ENCODE measurements at places on chromosomes 3 and 15.

- DNase-seq, result peak; percentile 43
These were observed 641 bp downstream of the OPA1 start for GRCh38 chr3:193593668-193594030.

GRCh38 chr3:188929137-188929536, 242.6 kb upstream of the TPRG1 start:
- DNase-seq, result peak; percentile 64

DNA sequence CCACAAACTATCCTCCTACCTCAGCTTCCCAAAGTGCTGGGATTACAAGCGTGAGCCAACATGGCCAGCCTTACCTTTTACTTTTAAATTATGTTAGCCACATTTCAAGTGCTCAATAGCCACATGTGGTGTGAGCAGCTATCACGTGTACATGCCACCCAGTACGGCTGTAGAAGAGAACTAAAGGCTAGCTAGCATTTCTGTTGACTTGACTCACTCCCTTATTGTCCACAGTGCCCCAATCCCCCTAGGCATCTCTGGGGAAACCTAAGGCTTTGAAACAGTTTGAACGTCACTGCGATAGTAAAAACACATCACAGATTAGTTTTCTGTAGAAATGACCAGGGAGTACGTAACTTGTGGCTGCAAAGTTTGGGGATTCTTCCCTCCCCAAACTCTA, 12.0 kb downstream of the C15orf40 start:
- DNase-seq, result no peak

GRCh38 chr3:113546414-113546893, 14.1 kb downstream of the SIDT1 start:
- no peak for DNase-seq

DNA sequence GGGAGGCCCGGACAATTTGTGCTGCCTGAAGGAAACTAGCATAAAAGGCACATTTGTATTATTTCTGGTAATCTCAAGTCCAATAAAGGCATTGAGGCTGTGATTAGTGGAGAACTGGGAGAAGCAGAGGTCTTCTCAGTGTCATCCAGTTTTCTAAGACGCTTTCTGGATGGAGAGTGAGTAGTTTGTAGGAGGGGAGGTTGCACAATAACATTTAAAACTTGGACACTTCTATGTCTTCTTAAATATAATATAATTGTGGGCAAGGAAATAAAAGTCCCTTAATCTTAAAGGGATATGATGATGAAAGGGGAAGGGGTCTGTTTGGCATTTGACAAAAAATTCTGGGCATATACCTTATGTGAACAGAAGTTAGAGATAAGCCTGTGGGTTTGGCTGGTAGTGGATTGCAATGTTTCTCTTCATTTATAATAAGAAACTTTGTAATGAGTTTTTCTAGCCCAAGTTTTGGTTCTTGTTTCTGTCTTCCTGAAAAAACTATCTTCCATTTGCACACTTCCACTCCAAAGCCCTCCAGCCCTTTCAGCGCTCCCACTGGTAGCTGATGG, 291.6 kb upstream of the TGFBR2 start:
- DNase-seq, result no peak

DNA sequence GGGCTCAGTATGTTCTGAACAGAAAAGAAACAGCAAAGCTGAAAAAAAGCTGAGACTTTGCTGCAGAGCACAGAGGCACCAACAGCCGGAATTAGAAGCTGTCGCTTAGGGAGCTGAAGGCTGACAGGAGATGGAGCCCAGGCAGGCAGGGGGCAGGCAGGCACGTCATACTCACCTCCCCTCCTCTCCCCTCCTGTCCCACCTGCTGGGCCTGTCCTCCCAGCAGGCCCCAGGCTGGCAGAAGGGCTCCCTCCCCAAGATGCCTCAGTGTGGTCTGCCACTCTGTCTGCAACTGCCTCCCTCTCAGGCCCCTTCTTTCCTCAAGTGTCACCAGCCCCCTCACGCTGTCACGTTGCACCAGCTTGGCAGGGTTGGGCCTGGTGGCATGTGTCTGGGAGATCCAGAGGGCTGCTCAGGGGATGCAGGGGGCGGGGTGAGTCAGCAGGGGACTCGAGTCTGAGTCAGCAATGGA, 3.2 kb upstream of the ANKRD63 start:
- DNase-seq, result peak; percentile 76

GRCh38 chr15:98547275-98547674, 101.1 kb upstream of the IGF1R start:
- DNase-seq, result no peak

GRCh38 chr3:117786349-117786748, 1076.8 kb downstream of the TUSC7 start:
- DNase-seq, result no peak

- DNase-seq, result no peak
These were observed 83.4 kb upstream of the NANOGP8 start for GRCh38 chr15:35168464-35168863.

DNA sequence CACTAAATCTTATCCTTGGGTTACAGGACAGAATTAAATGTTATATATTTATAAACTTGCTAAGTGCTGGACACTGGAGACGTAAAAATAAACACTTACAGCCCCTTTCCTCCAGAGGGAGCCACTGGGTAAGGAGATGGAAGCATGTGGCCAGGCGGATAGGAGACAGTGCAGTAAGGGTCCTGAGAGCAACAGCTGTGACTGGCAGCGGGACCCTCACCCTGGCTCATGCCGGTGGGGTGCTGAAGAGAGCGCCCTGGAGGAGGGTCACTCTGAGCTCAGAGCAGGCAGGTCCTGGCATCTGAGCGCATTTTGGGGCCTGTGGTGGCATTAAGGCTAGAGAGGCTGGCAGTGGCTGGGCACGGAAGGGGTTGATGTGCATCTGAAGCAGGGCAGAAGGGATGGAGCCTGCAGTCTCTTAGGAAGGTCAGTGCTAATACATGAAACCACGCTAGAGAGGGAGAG, 16.0 kb downstream of the SEC61A1 start:
- peak; percentile 59 for DNase-seq

DNA sequence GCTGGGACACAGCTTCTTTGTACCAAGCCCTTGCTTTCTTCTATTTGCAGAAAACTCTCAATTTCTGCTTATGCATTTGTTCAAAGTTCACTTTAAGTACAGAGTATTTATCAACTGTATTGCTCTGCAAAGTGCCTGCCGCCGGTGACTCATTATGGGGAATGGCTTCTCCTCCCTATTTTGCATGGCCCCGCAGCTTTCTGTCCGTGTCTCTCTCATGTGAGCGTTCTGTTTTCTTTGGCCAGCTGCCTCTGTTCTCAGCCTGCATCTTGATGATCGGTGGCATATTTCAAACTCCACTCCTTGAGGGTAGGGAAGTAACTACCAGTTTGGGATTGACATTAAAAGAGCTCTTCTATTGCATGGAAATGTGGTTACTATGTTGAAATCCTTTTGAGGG, 28.6 kb upstream of the ST8SIA2 start:
- DNase-seq, result no peak

GRCh38 chr3:11556851-11557644, 86.7 kb downstream of the VGLL4 start:
- no peak for DNase-seq

GRCh38 chr15:50828610-50829206, 63.2 kb upstream of the SPPL2A start:
- no peak for DNase-seq

- DNase-seq, result no peak
These were observed 597.3 kb downstream of the ZIC1 start for GRCh38 chr3:148006508-148006907.

DNA sequence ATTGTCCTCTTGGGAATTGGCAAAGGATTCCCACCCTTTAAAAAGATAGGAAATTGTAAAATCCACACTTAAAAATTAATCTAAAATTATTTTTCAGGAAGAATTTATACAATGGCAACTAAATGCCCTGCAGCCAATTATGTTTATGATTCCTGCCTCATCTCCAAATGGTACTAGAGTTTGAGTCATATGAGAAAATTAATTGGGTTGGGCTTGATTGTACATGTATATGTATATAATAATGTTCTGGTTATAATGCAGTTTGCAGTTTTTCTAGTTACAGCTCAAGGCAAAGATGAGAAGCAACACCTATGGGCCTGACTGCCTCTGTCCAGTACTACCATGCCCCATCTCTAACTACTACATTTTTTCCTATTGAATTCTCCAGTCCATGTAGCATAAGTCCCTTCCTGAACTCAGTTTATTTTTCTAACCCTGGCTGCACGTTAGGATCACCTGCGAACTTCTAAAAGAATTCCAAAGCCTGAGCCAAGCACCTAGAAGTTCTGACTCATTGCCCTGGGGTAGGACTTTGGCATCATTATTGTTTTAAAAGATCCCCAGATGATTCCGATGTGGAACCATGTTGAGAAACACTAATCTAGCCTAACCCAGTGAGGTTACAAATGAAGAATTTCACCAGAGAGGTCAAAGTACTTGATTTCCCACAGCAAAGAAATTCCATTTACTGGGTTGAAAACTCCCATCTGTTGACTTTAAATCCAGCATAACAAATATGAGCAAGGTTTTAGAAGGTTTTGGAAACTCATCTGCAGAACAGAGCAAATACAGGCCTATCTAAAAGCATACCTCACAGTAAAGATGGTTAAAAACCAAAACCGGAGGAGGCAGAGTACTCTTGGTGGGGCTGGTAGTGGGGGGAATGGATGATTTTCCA, 19.4 kb downstream of the TGFBR2 start:
- DNase-seq, result no peak

- no peak for DNase-seq
These were observed 5.1 kb upstream of the CCR1 start for GRCh38 chr3:46213201-46213600.

- no peak for DNase-seq
These were observed 429.8 kb upstream of the TPM1 start for GRCh38 chr15:62612771-62613170.

DNA sequence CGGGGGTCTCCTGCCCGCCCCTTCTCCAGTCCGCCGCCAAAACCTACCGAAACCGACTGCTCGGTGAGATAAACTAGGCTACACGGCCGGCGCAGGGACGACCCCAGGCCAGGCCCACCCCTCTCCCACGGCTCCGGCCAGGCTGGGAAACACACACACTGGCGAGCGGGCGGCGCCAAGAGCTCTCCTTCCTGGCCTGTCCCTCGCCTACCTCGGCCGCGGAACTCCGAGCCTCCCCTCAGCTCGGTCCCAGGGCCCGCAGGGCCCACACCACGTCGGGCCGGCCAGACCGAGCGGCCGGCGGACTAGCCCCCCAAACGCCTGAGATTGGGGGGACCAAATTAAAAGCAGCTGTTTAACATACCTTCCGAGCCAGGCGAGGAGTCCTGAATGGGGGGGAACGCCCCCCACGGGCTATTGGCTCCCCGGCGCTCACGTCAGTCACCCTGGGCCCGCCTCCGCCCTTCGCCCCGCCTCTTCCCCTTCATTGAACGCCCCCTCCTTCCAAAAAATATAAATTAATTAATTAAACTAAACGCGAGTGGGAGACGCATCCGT, 4.0 kb upstream of the SIN3A start:
- peak; percentile 77 for DNase-seq

- DNase-seq, result no peak
These were observed 498.4 kb upstream of the ALCAM start for GRCh38 chr3:104868291-104868690.

- no peak for DNase-seq
These were observed 62.4 kb downstream of the CD200 start for GRCh38 chr3:112395181-112395895.

- DNase-seq, result no peak
These were observed 310.2 kb upstream of the PPP2R3A start for GRCh38 chr3:135655328-135655727.

DNA sequence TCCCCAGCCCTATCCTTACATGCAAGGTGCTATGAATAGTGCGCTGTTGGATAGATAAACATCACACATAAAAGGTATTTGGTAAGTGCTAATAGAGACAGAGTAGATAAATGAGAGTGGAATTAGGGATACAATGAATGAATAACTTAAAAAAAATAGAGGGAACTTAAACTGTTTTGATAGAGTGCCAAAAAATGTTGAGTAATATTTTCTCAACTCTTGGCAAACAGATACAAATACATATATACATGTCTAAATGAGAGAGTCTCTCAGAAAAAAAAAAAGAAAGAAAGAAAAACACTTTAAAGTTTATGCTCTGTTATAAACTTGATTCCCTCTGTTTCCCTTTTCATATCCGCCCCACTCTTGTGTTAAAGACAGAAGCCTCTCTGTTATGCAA, 667.4 kb downstream of the ROBO2 start:
- no peak for DNase-seq

GRCh38 chr15:29044503-29044901, 158.7 kb downstream of the APBA2 start:
- no peak for DNase-seq

- DNase-seq, result no peak
These were observed 74.5 kb downstream of the TMEM108 start for GRCh38 chr3:133112666-133113065.

DNA sequence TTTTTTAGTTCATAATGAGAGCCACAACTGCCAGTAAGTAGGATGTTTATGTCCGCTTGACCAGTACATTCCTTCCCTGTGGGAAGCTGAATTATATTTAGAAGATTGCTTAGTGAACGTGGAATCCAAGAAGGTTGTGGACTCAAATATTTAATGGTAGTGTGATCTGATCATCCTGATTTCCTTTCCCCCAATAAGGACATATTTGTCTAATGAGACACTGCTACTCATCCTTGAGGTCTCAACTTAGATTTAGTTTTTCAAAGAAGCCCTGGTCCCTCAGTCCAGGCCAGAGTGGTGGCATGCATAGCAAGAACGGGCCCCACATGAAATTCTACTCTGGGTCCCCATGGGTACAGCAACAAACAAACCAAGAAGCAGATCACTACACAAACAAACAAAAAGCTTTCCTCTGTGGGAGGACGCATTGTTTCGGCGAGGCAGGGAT, 60.8 kb downstream of the USP13 start:
- no peak for DNase-seq

GRCh38 chr3:88031642-88032077, 27.1 kb downstream of the CGGBP1 start:
- no peak for DNase-seq

GRCh38 chr3:61051666-61052065, 199.6 kb downstream of the FHIT start:
- DNase-seq, result no peak

- DNase-seq, result no peak
These were observed 91.2 kb downstream of the RPLP1 start for GRCh38 chr15:69543681-69544364.

DNA sequence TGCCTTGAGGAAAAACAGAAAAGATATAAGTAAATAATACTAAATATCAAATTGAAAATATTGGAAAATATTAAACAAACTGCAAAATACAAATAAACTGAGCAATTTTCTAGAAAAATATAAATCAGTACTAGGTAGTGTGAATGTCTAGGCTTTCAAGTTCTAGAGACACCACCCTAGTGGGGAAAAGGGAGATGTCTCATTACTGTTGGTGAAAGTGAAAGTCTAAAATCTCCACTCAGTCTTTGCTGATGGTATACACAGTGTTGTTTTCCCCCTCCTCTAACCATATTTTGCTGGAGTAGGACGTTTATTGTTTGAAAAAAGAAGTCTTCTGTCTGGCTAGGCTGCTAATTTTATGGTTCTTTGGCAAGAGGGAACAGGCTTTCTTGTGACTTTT, 1368.9 kb downstream of the OTOL1 start:
- no peak for DNase-seq

DNA sequence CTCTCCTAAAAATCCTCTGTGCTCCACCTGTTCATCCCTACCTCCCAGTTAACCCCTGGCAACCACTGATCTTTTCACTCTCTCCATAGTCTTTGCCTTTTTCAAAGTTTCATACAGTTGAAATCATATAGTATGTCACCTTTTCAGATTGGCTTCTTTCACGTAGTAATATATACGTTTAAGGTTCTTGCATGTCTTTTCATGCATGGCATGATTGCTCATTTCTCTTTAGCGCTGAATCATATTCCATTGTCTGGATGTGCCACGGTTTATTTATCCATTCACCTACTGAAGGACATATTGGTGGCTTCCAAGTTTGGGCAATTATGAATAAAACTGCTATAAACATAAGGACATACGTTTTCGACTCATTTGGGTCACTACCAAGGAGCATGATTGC, 28.7 kb downstream of the GLCE start:
- no peak for DNase-seq

All from NCI-H524 (cell line).